ENCODE measurements at places on chromosomes 4 and X.

- no peak for DNase-seq
Observed at GRCh38 chr4:75434105-75434504, 80.1 kb downstream of the RCHY1 start.

GRCh38 chrX:129361576-129361975, 161.7 kb downstream of the SMARCA1 start:
- DNase-seq = no peak

DNA sequence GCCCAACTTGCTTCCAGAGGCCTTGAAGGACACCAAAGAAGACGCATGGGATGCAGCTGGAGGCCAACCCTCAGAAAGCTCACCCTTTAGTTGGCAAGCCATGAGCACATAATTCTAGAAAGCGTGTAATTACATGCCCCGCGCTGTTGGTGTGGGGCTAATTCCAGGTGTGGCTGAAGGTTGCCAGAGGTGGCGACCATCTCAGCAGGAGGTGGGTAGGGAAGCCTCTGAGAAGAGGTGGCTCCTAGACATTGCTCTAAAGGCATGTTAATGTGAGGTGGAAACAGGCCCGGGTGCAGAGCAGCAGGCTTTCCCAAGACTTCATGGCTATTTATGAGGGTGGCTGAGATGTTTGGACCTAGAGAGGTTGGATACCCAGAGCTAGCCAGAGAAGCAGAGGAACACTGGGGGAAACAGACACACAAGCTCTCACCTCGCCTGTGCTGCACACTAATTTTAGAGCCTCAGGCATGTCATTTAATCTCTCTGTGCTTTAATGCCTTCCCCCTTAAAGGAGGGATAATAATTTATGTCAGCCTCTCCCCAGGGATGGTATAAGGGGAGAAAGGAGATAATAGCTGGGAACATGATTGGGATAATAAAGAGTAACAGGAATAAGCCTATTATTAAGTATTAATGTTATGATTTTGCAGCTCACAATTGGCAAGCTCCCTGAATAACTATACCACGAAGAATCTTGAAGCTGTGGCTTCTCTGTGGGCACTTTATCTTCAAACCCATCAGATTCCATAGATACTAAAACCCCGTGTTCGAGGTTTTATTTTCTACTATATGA, 60.0 kb upstream of the HELT start:
- no peak for DNase-seq

DNA sequence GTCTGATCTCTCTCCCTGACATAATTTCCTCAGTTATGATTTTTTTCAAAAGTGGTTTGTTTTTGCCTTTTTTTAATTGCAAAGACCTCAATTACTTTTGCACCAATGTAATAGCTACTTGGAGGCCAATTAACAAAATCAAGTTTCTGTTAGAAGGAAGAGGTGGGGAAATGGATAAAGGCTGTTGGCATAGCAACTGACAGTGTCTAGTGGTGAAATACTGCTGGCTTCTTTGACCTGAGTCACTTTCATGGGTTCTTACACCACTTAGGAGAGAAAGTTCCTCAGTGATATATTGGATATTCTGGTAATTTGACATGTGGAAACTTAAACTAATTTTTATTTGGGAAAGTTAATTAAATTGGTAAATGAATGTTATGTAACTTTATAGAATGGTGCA, 26.5 kb upstream of the ATP8A1 start:
- DNase-seq = peak; percentile 17

- DNase-seq = peak; percentile 65
Observed at GRCh38 chr4:108166441-108167315, 2.1 kb downstream of the LEF1 start.

Data from common myeloid progenitor, CD34-positive (primary cell).